Hematopoietic multipotent progenitor cell treated with erythropoietin and hydrocortisone succinate and interleukin-3 and kit ligand, for 4 days (in vitro differentiated cells): ENCODE measurements at places on chromosomes 3 and 15.

DNA sequence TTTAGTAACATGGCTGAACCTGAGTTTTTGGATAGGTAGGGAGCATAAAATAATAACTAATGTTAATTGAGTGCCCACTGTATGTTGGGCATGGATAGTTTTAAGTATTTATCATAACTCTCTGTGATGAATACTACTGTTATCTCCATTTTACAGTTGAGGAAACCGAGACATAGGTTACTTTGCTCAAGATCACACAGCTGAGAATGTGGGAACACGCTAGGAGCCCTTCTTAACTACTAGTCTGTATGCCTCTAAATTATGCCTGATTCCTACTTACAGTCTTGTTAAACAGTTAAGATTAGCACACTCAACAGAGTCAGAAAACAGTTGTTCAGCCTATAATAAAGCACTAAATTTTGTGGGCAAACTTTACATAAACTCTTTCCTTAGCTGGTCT lies 2.0 kb upstream of the SIAH2 start:
- DNase-seq, result no peak

DNA sequence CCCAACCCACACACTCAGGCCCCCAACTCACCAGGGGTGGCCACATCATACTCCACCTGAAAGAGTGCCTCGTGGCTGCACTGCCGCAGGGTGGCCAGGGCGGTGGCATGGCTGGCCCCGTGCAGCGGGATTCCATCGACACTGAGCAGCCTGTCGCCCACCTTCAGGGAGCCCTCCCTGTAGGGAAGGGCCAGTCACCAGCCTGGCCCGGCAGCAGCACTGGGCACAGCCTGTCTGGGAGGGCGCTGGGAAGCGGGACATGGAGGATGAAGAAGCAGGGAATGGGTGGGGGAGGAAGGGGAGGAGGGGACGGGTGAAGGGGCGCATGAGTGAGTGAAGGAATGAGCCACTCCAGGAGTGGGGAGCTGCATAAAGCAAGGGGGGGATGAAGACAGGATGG lies 18.5 kb downstream of the GRIP2 start:
- no peak for DNase-seq

- peak; percentile 67 for DNase-seq
Measured at GRCh38 chr15:92954578-92954977, 54.5 kb downstream of the CHD2 start.

DNA sequence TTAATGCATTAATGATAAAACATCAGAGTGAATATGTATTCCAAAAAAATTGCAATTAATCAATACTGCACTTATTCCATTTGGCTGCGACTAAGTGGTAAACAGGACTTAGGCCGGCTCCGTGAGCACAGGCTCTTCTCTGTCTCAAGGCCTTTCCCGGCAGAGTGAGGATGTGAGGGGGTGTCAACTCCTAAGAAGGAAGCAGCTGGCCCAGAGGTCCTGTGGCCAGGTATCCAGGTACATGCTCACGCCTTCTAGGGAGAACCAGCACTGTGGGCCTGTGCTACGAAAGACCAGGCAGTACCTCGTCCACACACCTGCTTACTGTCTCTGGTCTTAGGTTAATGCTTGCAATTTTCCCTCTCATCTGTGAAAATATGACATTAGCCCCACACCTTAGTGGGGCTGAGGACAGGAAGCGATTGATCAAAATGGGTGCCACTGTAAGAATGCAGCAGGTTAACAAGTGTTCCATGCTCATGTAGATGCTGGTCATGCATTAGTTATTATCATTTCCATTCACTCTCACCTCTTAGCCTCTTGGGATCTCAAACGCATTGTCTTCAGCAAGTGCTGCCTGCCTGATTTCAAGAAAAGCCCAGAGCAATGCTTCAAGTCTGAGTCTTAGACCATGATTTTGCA lies 175.3 kb downstream of the ABHD5 start:
- DNase-seq, result no peak

GRCh38 chr3:113277941-113278598 lies 66.7 kb downstream of the BOC start:
- DNase-seq, result no peak

- no peak for DNase-seq
Measured at GRCh38 chr3:107450254-107450893, 72.4 kb upstream of the BBX start.

GRCh38 chr3:150227839-150228238 lies 180.3 kb upstream of the TSC22D2 start:
- DNase-seq, result peak; percentile 92

DNA sequence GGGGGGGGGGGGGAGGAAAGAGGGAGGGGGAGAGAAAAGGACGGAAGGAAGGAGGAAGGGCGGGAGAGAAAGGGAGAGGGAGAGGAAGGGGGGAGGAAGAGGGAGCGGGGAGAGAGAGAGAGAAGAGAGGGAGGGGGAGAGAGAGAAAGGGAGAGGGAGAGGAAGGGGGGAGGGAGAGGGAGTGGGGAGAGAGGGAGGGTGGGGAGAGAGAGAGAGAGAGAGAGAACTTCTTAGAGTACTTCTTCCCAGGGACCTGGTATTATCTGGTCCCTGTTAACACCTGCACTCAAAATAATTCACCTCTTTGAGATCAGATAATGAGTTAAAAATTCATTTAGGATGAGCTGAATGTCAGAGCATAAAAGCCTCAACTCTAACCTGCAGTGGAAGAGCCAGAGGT lies 1.1 kb downstream of the SEC13 start:
- no peak for DNase-seq

GRCh38 chr15:71874245-71874644 lies 63.9 kb downstream of the NR2E3 start:
- DNase-seq, result no peak

GRCh38 chr3:138547342-138547975 lies 46.6 kb downstream of the CEP70 start:
- DNase-seq, result no peak

DNA sequence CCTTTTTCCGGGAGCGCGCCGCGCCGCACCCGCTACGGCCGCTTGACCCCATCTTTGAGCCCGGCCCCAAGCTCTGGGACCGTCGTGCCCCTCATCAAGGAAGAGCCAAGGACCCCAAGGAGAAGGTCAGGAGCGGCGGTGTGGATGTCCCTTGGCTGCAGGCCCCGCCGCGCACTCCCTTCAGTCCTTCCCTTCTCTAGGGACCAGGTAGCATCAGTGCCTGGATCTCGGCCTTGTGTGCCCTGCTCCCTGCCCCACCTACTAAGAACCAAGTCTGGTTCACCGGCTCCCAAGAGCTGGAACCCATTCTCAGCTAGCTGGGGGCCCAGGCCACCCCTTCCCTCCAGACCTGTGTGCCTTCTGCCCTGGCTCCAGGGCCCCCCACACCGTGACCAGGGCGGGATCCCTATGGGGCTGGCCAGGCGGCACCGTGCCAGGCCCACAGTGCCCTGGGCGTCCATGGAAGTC lies 69.3 kb upstream of the CGNL1 start:
- no peak for DNase-seq

DNA sequence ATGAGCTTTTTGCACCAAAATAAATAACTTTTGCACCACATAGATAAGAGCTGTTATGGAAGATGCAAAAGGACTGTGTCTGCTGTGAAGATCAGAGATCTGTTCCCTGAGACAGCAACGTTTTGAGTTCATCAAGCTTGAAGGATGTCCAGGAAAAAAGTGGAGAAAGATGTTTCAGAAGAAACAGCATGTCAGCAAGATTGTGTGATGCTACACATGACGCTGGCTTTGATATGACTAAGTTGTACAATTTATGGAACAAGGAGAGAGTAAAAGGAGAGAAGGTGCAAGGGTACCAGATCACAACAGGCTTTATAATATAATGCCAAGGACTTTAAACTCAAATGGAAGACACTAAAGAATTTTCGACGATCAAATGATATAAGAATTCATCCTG lies 16.6 kb downstream of the TJP1 start:
- no peak for DNase-seq

DNA sequence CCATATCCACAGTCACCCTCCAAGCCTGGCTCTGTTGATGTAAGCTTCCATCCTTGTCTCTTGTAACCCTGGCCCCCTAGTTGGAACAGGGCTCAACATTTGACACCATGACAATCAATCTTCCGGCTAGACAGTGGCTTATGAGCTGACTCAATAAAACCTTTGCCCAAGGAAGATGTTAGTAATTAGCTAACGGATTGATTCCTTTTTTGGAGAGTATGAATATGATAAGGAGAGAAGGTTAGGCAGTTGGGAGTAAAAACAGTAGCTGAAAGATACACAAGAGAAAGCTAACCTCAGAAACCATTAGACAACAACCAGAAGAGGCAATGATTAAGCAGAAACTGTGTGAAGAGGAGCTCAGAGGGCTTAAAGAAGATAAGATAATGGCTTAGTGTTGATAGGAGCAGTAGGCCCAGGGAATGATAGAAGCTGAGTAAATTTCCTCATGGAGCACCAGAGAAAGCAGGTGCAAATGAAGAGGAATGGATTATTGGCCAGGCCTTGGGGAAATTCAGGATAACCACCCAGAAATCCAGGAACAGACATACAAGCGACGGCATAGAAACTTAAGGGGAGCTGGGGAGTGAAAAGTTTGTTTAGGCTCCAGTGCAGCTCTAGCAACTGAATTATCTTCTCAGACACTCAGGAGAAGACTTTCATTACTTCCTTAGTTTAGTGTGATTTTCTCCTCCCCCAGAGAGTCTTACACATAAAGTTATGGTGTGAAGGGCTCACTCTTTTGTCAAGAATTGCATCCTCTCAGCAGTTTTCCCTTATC lies 7.8 kb upstream of the RFX7 start:
- DNase-seq, result peak; percentile 89

GRCh38 chr15:63708126-63708772 lies 111.1 kb downstream of the FBXL22 start:
- peak; percentile 75 for DNase-seq

- DNase-seq, result peak; percentile 49
Measured at GRCh38 chr3:127779747-127780146, 42.6 kb downstream of the MGLL start.

- no peak for DNase-seq
Measured at GRCh38 chr15:65221697-65222096, 10.4 kb upstream of the CILP start.

DNA sequence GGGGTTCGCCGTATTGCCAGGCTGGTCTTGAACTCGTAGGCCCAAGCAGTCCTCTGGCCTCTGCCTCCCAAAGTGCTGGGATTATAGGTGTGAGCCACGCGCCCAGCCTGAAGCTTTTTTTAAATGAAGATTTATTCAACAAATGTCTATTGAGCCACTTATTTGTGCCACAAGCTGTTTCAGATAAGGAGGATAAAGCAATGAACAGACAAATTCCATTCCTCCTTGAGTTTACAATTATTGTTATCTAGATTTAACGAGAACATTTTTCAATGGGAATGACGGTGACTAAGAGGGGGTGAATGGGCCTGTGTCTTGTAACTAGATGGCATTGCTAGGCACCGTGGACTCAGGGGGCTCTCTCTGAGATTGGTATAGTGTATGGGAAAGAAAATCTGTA lies 10.2 kb downstream of the PPARG start:
- no peak for DNase-seq

GRCh38 chr15:78938658-78939488 lies 6.0 kb downstream of the CTSH start:
- no peak for DNase-seq

DNA sequence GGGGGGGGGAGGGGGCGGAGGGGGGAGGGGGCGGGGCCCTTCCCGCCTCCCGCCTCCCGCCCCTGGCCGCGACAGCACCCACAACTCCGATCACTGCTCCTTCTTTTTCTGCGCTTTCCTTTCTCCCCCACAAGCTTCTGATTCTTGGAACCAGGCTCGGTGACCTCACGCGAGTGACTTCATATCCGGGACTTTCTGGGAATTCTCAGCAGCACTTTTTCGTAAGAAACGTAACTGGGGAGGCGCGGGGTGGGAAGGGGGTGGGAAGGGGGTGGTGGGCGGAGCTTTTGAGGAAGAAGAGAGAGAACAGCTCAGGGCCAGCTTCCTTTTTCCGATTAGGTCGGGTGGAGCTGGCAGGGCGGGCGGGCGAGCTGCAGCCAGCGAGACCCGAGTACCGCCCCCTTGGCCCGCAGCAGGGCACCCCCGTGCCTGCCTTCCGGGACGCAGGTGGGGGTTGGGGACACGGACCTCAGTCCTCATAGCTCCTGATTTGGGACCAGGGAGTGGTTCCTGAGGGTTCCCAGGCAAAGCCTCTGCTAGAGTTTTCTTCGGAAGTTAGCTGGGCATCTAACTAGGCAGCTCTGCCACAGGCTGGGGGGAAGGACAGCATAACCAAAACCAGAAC lies 14.6 kb downstream of the XIRP1 start:
- peak; percentile 94 for DNase-seq

GRCh38 chr3:165455360-165455759 lies 259.2 kb upstream of the SLITRK3 start:
- DNase-seq, result no peak

DNA sequence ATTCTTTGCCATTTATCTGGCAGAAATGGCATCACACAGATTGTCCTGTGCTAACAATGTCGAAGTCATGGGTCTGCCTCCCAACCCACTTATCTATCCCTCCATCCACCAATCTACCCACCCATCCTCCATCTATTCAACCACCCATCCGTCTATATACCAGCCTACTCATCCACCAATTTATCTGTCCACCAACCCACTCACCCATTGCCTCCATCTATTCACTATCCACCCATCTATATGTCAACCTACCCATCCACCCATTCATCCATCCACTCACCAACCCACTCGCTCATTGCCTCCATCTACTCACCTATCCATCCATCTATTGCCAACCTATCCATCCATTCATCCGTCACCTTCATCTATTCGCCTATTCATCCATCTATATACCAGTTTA lies 521.2 kb downstream of the SHQ1 start:
- no peak for DNase-seq

- DNase-seq, result no peak
Measured at GRCh38 chr15:39591896-39592315, 11.0 kb downstream of the THBS1 start.

- DNase-seq, result no peak
Measured at GRCh38 chr3:195240171-195240701, 30.7 kb downstream of the XXYLT1 start.

DNA sequence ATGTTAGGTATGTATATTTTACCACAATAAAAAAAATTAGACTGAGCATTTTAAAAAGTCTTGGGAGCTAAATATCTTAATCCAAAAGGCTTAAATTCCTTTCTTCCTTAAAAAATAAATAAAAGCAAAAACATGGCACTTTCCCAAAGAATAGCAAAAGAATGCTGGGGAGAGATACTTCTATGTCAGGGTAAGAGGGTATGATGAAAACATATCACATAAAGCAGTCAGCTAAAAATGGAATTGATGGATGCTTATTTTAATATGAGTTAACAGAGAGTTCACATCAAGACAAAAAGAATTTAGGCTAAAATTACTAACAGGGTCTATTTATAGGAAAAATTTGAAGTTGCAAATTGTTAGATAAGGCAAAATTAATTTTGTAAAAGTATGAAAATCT lies 141.0 kb downstream of the MYLK start:
- no peak for DNase-seq

GRCh38 chr3:7789324-7789723 lies 712.3 kb upstream of the LMCD1 start:
- DNase-seq, result no peak
